Hematopoietic multipotent progenitor cell treated with erythropoietin and hydrocortisone succinate and interleukin-3 and kit ligand, for 6 days (in vitro differentiated cells): ENCODE measurements at places on chromosomes 11 and 22.

- no peak for DNase-seq
Measured at GRCh38 chr11:130145311-130145812, 14.2 kb upstream of the ST14 start.

GRCh38 chr22:27534720-27535125 lies 266.8 kb downstream of the MN1 start:
- no peak for DNase-seq

DNA sequence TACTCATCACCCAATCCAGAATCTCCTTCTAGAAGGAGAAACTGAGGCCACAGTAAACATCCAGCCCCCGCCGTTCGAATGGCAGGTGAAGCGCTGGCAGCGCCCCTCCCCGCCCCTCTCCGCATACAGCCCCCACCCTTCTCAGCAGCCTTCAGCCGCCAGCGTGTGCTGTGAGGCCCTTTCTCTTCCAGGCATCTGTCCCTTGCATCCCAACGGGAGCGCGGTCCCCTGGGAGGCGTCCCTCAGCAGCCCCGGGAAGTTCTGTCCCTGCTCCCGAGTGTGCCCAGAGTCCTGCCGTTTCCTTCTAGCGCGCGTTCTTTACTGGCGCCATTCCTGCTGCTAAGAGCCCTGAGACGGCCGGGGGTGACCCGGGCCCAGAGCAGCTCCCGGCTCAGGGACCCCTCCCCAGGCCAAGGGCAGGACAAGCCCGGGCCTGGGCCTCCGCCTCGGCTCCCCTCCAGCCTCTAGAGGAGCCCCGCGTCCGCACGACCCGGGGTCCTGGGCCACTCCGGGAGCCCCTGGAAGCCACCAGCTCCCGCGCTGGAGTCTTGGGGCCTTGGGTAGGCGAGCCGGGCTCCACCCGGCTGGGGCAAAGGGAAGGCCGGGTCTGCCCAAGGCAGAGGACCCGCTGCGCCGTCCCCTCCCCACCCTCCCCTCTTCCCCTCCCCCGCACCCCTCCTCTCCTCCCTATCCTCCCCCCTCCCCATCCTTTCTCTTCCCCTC lies 450.4 kb downstream of the OPCML start:
- no peak for DNase-seq

DNA sequence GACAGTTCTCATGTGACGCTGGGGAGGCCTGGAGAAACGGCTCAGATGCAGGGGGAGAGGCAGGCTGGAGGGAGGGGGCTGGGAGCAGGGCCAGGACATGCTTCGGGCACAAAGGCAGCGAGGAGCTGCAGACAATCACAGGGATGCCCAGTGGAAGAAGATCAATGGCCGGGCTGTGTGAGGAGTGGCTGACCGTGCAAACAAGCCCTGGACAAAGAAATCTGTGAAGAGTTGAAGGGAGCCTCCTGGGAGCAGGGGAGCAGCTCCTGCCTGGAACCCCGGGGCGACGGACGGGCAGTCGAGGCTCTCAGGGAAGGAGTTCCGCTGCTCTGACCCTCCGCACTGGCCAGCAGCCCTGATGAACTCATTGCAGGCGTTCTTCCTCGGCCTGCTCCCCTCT lies 126.7 kb upstream of the B3GAT1 start:
- DNase-seq: no peak

DNA sequence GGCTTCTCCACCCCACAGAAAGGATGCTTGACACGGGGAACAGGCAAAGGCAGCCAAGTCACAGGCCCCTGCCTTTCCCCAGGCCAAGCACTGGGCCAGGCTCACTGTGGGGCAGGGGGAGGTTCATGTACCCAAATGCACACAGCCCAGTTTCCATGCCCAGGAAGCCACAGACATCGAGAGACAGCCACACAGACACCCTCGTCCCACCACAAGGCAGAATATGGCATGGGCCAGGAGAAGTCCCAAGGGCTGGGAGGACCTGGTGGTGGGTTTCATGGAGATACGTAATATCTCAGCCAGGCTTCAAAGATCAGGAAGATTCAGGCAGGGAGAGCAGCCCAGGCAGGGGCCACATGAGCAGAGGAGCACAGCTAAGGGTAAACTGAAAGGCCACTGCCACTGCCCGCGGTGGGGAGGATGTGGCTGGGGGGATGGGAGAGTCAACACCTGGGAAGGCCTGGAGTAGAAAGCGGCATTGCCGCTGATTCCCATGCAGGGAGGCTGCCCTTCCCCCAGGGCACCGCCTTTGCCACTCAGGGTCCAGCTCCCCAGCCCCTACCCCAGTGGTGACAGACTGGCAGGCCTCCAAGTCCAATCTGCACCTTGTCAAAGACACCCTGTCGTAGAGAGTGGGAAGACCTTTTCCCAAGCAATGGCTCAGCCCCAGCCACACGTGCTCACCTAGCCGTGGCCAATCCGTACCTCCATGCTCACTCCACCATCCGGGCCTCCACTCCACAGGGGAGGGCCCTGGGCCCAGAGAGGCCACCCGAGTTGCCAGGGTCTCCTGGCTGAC lies 2.4 kb upstream of the MFNG start:
- no peak for DNase-seq

DNA sequence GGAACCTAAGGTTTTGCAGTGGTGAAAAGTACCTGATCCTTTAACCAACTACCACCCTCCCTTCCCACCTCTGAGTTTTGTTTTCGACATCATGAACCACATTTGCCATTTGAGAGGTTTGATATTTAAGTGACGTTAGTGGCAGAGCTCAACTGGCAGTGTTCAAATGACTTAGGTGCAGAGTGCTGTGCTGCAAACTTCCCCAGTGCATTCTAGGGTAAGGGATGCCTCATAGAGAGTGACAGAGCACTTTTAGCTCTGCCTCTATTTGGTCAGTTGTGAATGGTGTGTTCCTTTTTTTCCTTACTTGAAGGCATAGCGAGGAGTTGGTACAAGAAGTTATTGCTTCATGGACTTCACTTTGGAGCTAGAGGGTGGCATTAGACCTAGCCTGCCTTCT lies 9.4 kb downstream of the BMAL1 start:
- no peak for DNase-seq

DNA sequence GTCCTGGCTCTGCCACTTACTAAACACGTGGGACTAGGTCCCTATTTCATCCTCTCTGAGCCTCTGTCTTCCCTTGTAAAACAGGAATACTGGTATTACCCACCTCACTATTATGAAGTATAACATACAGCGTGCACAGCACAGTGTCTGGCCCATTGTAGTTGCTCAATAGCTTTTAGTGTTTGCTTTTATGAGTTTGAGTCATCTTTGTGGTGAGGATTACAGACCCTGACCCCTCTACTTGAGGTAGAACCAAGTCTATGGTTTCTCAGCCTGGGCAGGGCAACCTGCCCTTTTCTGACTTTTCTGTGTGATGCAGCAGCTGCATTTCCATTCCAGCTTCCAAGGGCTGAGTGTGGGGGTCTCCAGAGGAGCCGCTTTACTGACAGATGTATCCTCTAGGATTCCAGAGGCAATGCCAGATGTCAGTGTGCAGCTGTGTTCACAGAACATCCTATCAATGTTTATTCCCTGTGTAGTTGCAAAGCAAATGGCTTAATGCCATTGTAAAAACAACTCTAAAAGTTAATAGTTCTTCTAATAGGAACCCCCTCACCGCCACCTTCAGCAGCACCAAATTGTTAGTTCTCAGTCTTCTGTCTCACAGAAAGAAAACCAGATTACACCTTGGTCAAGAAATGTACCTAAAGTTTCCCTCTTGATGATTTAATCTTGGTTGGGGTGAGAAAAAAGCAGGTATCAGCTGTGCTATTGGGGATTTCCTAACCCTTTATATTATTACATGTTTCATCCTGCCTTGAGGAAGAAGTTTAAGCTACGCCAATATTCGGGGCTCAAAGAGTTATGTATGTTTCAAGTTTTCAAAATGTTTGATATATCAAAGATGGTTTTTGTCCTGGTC lies 16.8 kb downstream of the PRR5L start:
- DNase-seq: no peak

DNA sequence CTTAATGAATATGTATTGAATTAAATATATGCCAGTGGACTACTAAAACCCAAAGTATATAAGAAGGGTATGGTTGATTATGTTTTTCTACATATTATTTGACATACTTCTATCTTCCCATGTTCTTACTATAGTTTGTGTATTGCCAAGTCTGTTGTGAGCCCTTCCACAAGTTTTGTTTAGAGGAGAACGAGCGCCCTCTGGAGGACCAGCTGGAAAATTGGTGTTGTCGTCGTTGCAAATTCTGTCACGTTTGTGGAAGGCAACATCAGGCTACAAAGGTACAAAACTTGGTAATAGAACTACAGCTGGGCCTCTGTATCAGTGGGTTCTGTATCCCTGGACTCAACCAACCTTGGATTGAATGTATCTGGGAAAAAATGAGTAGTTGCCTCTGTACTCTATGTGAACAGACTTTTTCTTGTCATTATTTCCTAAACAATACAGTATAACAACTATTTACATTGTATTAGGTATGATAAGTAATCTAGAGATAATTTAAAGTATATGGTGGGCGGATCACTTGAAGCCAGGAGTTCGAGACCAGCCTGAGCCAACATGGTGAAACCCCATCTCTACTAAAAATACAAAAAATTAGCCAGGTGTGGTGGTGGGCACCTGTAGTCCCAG lies 38.7 kb upstream of the TTC36 start:
- DNase-seq: peak; percentile 89

- no peak for DNase-seq
Measured at GRCh38 chr11:124863826-124864165, 1.4 kb upstream of the ROBO3 start.

DNA sequence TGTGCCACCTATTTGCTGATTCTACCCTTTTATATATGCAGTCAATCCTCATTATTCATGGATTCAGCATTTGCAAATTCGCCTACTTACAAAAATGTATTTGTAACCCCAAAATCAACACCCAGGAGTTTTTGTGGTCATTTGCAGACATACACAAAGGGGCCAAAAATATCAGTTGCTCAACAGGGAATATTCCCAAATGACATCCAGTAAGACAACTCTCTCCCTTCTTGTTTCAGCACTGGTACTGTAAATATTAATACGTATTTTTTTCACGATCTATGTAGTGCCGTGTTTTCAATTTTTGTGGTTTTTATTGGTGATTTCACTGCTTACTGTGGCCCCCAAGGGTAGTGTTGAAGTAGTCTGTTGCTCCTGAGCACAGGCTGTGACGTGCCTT lies 11.8 kb upstream of the CAVIN3 start:
- DNase-seq: no peak
